Fibroblast of skin of right quadriceps (primary cell): ENCODE measurements at places on chromosomes 2 and 18.

GRCh38 chr2:151007365-151007764 lies 254.3 kb downstream of the RBM43 start:
- no peak for DNase-seq

GRCh38 chr2:47833516-47833968 lies 50.6 kb downstream of the MSH6 start:
- DNase-seq = no peak

DNA sequence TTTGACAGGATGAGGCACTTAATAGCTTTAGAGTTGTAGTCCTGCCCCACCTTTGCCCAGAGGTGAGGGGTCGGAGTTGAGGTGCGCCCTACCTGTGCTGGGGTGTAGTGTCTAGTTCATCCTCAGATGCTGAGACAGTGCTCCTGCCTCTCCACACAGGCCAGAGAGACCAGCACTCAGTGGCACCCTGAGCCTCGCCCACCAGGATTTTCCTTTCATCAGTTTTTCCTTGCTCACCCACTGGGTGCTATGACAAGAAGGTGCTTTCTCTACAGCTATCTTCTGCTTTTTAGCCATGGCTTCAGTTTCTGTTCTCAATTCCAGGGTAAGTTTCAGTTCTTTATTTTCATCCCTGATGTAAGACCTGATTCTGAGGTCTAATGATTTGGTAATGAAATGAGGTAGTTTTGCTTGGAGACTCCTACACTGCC lies 16.8 kb upstream of the TMEM131 start:
- no peak for DNase-seq

DNA sequence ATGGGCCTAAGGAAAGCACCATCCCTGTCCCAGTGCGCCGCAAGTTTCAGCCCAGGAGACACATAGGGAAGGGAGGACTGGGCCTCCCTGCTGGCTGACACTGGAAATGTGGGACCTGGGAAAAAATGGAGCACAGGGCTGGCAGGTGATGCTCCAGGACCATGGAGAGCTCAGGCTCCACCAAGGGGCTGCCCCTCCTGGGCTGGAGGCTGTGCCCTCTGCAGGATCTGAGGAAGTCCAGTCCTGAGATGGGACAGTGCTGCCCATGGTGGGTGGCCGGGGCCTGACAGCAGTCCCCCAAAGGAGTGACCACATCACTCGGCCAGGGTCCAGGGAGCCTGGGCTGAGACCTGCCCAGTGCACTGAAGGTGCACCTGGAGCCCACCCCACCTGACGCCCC lies 108.6 kb upstream of the TEKT4 start:
- DNase-seq = no peak

DNA sequence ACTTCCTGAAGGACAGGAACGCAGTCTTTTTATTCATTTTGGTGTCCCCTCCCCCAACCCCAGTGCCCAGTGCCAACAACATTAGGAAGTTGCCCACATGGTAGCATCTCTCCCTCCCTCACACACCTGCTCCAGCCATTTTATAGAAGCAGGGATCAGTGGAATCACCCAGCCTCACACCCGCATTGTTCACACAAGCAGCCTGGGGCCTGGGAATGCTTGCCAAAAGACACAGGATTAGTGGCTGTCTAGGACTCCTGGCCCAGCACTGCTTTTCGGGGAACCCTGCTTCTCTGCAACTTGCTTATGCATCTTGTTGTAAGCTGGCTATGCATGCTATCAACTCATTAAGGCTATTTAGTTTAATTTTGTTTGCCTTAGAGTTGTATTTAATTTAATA lies 17.9 kb downstream of the TMEM37 start:
- no peak for DNase-seq

- no peak for DNase-seq
Measured at GRCh38 chr18:37277804-37278203, 287.8 kb downstream of the CELF4 start.

DNA sequence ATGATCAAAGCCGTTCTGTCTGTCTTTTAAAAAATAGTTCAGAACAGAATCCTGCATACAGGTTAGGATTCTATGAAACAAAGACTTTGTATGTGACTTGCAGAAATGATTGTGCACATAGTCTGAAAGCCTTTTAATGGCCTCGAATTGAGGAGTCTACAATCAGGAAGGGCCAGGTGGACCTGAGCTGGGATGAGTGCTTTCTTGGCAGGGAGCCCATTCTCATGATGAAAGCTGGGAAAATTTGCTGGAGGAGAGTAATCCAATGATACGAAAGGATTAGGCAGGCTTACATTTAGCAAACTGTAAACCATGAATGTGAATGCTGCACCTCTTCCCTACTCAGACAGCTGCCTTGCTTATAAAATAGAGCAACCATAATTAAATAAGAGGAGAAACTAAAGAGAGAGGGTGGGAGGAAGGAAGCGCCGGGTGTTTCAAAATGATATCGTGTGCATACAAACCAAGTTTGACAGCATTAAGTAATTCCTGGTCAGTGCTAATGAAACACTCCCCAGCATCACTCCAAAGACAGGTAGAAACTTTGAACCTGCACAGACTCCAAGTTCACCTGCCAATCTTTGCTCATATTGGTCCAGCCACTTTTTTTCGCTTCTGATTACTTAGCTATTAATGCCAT lies 23.7 kb upstream of the CXCR4 start:
- no peak for DNase-seq

- DNase-seq = no peak
Measured at GRCh38 chr2:233459426-233459825, 105.1 kb downstream of the DGKD start.

DNA sequence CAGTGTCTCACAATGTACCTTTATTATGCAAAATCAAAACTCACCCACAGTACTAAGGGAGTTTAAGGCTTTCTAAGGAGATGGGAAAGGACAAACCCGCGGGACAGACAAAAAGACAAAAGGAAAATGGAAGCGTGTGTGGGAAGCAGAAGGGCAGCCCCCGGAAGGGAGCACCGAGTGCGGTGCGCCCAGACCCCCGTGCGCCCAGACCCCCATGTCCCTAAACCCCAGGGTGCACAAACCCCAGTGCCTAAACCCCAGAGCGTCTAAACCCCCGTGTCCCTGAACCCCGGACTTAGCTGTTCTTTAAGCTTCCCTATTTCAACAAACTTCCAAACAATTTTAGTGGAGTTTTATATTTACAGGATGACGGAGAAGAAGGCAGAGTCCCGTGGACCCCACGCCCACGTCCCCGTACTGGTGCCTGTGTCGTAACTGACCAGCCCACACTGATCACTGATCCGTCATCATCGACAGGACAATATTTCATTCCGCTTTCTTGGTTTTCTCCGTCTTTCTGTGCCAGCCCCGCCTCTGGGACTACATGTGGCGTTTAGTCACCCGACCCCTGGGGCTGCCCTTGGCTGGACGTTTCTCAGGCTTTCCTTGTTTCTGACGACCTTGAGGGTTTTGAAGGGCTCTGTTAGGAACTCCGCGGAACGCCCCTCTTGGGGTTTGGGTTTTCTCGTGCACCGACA lies 76.9 kb downstream of the RTP5 start:
- DNase-seq = no peak

DNA sequence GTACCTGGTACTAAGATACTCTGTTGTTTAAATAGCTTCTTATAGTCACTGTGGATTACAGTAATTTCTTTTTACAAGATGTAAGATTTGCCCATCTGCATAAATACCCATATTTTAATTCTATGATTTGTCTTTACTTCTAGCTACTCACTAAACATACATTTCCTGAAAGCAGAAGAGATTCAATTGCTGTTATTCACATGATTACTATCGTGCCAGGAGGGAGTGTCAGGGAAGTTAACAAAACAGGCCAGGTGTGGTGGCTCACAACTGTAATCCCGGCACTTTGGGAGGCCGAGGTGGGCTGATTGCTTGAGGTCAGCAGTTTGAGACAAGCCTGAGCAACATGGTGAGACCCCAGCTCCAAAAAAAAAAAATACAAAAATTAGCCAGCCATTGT lies 33.8 kb downstream of the PRKCE start:
- no peak for DNase-seq

GRCh38 chr18:23623040-23623439 lies 36.7 kb upstream of the NPC1 start:
- no peak for DNase-seq

DNA sequence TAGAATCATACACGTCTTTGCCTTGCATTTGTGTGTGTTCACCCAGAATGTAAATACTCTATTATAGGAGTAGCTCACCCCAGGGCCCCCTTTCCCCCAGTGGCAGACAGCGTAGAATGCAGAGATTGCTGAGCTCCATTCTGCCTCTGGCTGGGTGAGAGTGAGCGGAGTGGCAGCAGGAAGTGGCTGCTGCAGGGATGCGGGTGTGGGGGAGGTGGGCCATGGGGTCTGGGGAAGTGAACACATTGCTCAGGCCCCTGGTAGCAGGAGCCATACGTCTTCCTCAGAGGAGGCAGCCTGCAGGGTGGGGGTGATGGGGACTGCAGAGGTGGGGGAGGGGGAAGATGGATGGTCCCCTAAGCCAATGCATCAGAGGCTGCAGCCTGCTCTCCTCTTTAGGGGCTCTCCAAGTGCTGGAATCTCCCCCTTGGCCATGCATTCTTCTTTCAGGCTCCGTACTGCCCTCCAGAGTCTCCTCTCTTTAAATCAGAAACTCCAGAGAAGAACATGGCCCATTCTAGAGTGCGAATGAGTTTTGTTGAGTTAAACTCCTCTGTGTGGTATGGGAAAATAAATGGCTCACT lies 72.2 kb downstream of the CELF4 start:
- DNase-seq = no peak

- DNase-seq = no peak
Measured at GRCh38 chr2:24073816-24074215, 2.3 kb downstream of the SF3B6 start.

DNA sequence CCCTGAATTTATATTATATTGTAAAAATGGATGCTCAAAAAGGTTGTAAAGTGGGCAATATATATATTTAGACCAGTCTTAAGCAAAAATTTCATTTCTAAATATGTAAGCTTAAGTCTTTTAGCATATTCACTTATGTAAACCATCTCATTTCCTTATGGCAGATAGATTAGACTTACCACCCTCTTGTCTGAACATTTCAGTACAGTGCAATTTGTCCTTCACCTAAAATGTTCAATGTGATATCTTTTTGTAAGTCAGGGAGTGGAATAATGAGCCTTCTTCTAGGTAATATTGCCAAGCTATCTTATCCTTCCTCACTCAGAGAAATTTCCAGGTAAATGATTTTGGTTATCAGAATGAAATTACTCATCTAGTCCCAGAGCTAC lies 92.3 kb downstream of the KLF7 start:
- DNase-seq = no peak

DNA sequence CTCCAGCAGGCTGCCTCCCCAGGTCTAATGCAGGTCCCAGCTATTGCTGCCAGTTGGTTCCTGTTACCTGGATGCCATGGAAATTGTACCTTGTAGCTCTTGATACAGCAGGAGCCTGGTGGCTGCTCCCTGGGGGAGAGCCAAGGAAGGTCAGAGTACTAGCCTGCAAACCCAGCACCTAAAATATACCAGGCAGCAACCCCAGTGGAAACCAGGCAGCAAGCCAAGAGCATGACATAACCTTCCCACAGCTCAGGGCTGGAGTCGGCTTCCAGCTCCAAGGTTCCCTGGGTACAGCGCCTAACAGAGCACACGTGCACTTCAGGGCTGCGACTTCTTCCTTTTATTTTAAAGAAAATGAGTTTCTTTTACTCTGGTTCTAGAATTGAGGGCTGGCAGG lies 30.3 kb downstream of the TNP1 start:
- peak; percentile 52 for DNase-seq

- DNase-seq = no peak
Measured at GRCh38 chr2:44061469-44061868, 65.7 kb upstream of the LRPPRC start.

DNA sequence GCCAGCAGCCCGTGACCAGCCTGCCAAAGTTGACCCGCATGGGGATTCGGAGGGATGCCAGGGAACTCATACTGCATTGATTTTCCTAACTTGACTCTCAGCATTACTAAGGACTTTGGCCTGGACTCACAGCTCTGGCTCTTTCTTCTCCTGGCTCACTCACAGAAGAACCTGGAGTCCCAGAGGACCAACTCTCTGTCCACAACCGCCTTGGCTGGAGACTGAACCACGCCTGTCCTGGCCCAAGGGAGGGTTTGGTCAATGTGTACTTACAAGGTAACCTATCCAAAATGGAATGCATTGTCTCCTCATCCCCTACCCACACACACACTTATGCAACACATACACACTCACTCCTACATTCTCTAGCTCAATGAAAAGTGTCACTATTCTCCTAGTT lies 135.6 kb upstream of the KLHL29 start:
- DNase-seq = peak; percentile 53

- DNase-seq = no peak
Measured at GRCh38 chr2:127630864-127631540, 15.0 kb upstream of the GPR17 start.

DNA sequence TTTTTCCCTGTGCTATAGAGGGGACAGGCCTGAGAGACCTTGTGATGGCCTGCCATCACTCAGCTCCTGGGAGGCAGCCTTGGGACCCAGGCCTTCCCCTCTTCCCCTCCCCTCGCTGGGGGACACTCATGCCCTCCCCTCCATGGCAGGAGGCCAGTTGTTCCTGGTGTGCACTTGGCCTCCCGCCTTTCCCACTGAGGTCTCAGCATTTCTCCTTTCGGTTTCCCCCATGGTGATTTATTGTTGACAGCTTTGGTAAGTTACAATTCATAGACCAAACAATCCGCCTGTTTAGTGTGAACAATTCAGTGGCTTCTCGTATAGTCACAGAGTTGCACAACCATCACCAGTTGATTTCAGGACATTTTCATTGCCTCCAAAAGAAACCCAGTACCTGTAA lies 10.2 kb upstream of the CNDP1 start:
- DNase-seq = peak; percentile 11

GRCh38 chr2:17388798-17389197 lies 129.4 kb downstream of the RAD51AP2 start:
- DNase-seq = peak; percentile 15

- no peak for DNase-seq
Measured at GRCh38 chr2:149650006-149650405, 62.4 kb upstream of the MMADHC start.

DNA sequence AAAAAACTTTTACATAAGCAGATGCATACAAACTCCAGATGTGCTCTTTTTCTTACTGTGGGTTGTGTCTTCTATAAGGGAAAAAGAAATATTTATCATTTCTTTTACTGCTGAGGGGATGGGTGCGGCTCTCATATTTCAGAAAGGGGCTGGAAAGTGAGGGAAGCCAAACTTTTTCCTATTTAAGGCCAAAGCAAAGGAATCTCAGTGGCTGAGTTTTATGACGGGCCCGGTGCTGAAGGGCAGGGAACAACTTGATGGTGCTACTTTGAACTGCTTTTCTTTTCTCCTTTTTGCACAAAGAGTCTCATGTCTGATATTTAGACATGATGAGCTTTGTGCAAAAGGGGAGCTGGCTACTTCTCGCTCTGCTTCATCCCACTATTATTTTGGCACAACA lies at the start of gene COL3A1:
TSS of gene COL3A1 (plus strand) at position 210 of the 400 bp plus-strand sequence. CDS start at position 327, 117 bp downstream.
- DNase-seq = peak; percentile 91

DNA sequence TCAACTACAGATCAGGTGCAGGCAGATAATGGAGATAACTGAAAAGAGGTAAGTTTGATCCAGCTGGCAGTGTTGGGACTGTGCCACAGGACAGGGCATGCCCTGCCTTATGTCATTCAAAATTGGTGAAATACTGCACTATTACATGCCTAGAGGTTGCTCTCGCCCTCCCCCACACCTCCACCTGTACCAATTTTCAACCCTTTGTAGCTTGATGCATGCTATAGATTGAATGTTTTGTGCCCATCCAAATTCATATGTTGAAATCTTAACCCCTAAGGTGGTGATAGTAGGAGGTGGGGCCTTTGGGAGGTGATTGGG lies 72.1 kb upstream of the LYPD6B start:
- DNase-seq = no peak
